Effector CD4-positive, alpha-beta T cell (primary cell): ENCODE measurements at places on chromosomes 5 and 9.

DNA sequence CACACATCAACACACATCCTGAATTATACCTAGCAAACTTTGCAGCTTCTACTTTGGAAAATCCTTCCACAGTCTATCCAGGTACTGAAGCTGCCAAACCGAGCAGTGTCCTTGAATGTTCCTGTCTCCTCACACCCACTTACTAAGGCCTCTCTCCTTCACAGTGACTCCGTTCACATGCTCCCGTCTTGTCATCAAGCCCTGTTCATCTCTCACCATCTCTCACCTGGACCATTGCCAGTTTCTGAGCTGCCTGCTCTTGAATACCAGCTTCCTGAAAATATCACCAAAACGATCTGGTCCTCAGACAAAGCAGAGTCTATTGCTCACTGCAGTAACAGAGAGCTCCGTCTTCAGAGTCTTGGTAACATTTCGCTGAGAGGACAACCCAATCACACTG, 57.4 kb downstream of the GCNT1 start:
- no peak for DNase-seq

DNA sequence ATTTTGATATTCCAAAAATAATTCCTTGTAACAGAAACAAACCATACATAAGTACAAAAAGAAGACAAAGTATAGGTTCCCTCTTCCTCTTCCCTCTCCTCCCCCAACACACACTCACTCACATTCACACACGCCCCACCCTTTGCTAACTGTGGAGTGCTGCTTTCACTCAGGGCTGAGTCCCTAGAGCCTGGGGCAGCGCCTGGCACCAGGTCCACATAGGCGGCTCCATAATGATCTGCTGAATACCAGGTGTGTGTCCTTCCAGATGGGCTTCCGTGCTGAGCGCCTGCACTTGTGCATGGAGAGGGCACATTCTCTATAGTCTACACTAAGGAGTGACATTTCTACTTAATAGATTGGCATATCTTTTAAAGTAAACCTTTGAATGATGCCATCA, 3.7 kb downstream of the SEMA4D start:
- DNase-seq: no peak

- DNase-seq: no peak
These were observed 55.9 kb upstream of the SLCO6A1 start for GRCh38 chr5:102554728-102555127.

DNA sequence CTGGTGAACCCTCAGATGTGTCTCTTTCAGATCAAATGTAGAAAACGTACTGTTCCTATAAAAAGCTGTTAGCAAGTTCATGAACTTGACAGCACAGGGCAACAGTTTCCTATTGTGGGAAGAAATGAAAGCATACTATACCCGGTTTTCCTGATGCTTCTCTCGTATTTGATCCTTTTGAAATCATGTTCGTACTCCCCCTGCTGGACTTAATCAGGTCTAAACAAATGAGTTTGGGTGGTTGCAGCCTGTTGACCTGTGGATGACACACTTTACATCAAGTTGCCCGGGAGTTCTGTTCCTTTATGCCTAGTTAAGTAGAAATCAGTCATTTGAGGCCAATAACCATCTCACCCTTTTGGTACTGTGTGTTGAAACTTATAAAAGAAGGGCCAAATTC, 1992.3 kb downstream of the MAT2B start:
- DNase-seq: no peak

- no peak for DNase-seq
These were observed 168.9 kb downstream of the DRD1 start for GRCh38 chr5:175275097-175275496.

DNA sequence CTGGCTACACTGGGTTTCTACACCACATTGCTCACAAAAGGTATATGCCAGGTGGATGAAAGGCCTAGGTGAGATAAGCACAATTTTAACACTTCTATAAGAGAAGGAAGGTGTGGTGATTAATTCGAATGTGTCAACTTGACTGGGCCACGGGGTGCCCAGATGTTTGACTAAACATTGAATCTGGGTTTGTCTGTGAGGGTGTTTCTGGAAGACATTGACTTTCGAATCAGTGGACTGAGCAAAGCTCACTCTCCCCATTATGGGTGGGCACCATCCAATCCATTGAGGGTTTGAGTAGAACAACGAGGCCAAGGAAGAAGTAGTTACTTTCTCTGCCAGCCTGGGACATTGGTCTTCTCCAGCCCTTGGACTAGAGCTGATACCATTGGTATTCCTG, 78.2 kb upstream of the COL5A1 start:
- no peak for DNase-seq

DNA sequence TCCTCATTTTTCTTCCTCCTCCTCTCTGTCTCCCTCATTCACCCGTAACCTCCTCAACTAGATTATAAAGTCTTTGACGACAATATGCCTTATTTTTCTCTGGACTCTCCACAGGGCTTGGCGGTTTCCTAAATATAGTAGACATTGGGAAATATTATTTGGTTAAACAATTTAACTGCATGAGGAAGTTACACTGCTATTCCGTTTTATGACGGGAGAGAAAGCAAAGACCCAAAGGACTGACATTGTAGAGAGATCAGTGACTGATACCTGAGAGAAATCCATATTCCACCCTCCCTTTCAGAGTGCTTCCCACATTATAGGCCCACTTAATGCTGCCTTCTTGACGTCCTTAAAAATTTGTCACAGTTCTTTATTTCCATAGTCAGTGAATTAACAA, 51.2 kb downstream of the GDA start:
- DNase-seq: no peak

GRCh38 chr5:67133217-67133616, 63.4 kb downstream of the CD180 start:
- no peak for DNase-seq

- no peak for DNase-seq
These were observed 159.1 kb downstream of the OLFM1 start for GRCh38 chr9:135246248-135247205.

GRCh38 chr9:1231998-1232919, 182.1 kb downstream of the DMRT2 start:
- DNase-seq: no peak

GRCh38 chr5:156375895-156376495, 49.0 kb downstream of the SGCD start:
- DNase-seq: no peak

DNA sequence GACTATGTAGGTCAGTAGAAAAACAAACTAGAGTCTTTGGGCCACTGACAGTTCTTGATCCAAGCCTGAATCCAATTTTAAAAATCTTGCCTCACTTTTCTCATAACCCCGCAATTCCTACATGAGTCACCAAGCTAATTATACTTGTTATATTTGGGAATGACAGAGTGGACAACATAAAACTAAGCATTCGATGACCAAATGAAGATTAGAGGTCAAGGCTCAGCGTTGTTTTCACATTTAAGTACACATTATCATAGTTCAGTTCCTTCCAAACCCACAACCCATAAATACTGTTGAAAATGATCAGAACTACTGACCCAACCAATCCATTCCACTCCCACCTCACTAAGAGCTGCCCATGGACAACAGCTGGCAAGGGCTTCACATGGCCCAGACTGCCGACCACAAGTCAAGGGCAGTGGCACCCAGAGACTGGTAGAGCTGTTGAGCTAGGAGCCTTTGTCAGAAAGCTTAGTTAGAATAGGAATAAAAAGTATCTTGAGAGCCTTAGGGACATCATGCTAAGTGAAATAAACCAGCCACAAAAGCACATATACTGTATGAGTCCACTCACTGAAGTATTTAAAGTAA, 64.2 kb downstream of the MYO10 start:
- DNase-seq: no peak

- DNase-seq: no peak
These were observed 38.5 kb downstream of the STOM start for GRCh38 chr9:121331549-121331948.

GRCh38 chr5:73763300-73764032, 137.5 kb downstream of the ARHGEF28 start:
- no peak for DNase-seq

- DNase-seq: no peak
These were observed 66.2 kb upstream of the WDR41 start for GRCh38 chr5:77558266-77558665.

DNA sequence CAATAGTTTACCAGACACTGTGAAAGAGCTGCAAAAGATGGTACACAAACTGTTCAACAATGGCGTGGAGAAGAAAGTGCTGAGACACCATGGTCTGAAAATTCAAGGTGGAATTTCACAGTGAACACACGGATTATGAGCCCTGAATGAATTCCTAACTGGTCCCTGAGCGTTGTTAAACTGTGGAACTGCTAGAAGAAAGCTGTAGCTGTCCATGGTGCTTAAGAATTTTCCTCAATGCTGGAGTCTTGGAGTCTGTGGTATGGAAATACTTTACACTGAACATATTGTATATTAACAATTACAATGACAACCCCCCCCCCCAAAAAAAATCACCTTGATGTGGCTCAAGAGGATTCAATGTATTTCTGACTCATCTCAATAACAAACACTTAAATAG, 68.5 kb downstream of the SLC24A2 start:
- no peak for DNase-seq

GRCh38 chr5:152942633-152943336, 537.7 kb upstream of the NMUR2 start:
- no peak for DNase-seq

GRCh38 chr5:32512926-32513325, 68.4 kb upstream of the ZFR start:
- DNase-seq: no peak

DNA sequence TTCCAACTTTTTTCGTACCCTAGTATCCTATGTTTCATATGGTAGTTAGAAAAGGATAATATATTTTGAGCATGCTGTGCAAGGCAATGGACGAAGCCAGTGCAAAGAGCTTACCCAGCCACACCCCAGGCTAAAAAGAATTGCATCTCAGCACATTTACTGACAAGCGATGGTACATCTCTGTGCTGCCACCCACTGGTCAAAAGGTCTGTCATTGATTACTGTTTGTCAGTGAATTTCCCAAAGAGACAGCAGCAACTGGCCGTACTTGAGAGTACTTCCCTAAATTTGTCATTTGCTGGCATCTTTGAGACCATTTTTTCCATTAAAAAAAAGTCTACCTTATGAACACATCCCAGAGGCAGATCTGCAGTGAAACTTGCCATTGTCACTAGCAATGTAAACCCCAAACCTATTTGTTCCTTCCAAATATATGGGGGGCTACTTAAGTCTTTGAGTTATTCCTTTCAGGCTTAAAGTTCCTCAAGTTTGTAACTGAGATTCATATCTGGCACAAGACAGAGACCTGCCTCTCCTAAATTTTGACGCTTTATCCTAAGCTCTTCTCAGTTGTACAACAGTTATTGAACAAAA, 184.3 kb downstream of the CTNND2 start:
- DNase-seq: no peak
